ENCODE measurements at places on chromosomes 2 and 18.

DNA sequence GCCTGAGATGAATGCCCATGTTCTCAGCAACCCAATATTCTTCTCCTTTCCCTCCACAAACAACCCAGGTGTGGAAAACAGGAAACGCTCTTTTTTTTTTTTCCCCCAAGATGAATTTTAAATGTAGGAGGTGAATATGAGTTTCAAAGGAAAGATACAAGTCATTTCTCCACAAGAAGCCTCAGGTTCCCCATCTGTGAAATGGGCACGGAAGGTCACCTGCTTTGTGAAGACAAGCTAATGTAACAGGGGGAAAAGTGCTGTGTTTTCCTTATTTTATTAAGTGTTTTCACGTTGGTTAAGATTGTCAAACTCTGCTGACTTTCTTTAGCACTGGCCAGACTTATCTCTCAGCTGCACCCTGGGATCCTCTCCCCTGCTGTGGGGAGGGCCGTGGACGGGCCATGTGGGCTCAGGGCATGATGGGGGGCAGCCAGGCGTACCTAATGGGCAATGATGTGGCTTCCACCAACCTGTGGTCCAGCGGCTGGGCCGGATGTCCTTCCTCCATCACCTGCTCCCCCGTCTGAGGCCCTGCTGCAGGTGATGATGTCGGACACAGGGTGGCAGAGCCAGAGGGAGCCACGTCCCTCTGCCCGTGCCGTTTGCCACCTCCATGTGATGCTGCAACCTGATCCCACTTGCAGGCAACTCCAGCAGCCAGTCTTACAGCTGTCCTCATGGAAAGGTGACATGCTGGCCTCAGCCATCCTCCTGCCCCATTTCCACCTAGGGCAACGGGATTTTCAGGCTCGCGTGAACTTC lies 130.0 kb upstream of the PXDN start:
- no peak for DNase-seq

- DNase-seq: no peak
Observed at GRCh38 chr18:49167084-49167483, 216.3 kb upstream of the SMAD7 start.

DNA sequence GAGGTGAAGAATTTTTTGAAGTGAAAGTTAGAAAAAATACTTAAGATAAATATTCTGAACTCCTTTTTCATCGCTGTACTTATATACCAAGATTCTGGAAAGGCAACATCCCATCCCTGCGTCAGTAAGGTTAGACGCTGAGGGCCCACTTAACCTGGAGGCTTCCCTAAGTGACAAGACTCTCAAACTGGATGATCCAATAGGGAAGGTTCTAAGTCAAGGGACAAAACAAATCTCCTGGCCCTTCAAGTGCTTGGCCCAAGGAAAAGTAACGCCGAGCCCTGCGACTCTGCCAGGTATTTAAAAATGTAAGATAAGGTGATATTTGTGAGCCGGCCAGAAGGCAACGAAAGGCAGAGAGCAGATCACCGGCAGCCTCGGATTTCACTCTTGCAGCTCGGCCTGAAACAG lies 1.3 kb downstream of the STK39 start:
- no peak for DNase-seq

DNA sequence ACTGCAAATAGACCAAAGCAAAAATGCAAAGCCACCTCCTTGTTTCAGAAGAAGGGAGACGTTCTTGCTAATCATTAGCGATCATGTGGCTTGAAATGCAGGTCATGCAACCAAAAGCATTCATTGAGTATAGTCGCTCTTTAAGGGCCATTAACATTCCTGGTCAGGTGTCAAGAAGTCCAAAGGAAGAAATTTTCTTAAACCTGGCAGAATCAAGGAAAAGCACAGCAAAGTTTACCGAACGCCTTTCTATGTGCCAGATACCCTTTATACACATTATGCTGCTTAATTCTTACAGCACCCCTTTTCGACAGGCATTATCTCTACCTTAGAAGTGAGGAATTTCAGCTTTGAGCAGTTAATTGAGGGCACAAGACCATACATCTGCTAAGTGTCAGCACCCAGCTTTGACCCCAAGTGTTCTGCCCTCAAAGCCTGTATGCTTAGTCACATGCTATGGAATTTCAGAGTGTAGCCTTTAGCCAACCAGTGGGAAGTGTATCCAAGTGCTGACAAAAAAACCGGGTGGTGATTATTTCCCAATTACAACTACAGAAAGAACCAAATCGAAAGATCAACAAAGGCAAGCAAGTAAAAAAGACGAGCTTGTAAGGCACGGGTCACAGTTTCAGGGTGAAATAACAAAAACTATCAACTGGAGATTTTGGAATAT lies 70.8 kb downstream of the EPHA4 start:
- no peak for DNase-seq

- DNase-seq: no peak
Observed at GRCh38 chr2:200021449-200022114, 66.2 kb downstream of the MAIP1 start.

DNA sequence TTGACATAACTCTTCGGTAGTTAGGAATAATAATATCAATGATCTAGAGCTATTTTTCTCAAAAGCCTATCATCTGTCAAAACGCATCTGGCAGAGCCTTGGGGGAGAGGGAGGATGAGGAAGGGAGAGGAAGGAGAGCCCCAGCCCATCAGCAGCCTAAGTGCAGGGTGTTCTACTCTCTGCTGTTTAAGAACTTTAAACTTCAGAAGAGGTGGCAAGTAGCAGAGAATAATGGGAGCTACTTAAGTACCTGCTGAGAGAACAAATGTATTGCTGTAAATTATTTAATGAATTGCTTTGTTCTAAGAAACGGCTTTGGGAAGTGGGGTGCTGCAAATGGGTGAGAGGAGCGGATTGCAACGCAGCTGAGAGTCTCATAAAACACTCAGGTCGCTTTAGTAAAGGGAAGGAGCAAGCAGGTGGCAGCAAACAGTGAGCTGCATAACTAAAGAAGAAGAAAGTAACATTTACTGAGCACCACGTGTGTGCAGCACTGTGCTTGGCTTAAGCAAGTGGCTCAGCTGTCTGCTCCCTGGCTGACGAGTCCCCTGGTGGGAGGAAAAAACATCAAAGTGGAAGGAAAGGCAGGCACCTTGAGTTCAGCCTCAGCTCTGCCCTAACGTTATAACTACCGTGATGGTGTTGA lies 26.3 kb upstream of the SH3RF3 start:
- no peak for DNase-seq

- DNase-seq: no peak
Observed at GRCh38 chr18:74996055-74996454, 212.9 kb downstream of the PTGR3 start.

DNA sequence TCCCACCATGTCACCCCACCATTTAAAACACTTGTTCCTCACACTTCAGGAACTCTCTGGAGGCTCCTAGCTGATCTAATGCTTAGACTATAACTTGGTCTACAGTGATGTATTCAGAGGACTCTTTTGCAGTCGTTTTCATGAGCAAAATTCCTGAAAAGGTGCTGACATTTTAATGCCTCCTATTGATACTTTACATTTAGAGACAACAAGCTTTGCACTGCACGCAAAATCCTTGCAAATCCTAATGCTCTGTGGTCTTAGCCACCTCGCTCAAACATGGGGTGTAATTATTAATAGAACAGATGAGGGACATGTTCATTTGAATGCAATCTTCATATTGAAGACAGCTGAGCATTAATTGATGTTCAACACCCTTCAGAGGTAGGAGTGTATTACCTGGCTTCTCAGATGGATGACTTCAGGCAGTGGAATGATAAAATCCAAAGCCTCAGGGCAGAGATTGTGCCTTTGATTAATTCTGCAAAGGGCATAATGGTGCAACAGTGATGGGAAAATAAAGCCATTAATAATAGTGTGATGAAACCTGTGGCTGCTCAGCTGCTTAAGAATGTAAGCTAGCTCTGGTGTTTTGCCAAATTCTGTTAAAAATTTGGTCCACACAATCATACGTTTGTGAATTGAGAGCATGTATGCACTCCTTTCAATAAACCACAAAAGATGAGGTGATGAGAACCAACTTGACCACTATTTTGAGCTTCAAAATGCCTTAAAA lies 5.4 kb downstream of the CTAGE1 start:
- DNase-seq: no peak

- no peak for DNase-seq
Observed at GRCh38 chr2:229731916-229732315, 17.6 kb upstream of the DNER start.
